Globus pallidus (tissue), 1 donor: ENCODE measurements at places on chromosomes 6 and 20.

DNA sequence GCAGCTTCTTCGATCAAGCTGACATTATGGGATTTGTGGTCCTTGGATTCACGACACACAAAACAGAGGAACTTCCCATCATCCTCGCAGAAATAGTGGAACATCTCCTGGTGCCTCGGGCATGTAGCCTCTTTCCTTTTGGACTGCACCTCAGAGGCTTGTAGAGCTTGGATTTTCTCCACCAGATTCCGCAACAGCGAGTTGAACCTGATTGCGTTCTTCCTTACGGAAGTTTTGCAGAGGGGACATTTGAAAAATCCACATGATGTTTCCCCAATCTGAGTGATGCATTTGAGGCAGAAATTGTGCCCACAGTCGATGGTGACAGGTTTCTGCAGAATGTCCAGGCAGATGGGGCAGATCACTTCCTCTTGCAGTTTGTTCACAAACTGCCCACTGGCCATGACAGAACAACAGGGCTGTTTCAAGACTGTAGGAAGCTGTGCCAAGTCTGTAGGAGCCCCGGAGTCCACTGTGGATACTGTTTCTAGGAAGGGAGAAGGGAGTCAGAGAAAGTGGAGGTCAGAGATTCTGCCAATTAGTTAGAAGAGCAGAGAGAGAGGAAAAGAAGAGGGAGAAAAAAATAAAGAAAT lies 392 bp downstream of the TRIM31 start:
- no peak for DNase-seq

DNA sequence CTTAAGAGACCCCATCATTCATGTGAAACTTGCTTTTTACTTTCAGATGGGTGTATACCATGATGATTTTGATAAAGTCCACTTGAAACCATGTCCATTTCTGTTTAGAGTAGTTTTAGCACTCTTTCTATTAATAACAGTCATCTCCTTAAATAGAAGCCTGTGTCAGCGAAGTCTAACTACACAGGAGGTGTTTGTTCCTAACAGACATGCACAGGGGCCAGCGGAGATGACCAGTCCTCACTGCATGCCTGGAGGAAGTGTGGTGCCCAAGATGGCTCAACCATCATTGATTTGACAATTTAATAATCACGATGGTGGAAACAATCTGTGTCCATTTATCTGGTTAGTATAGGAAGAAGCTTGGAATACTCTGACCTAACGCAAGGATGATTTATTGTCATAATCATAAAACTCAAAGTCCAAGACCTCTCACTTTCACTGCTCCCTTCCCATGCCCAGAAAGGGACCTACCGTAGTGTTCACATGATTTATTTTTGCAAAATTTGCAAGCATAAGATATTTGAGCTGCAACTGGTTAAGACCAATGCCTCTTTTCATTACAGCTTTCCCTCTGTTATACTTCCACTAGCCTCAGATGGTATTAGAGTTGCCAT lies 31.0 kb upstream of the CLIC5 start:
- DNase-seq = no peak

DNA sequence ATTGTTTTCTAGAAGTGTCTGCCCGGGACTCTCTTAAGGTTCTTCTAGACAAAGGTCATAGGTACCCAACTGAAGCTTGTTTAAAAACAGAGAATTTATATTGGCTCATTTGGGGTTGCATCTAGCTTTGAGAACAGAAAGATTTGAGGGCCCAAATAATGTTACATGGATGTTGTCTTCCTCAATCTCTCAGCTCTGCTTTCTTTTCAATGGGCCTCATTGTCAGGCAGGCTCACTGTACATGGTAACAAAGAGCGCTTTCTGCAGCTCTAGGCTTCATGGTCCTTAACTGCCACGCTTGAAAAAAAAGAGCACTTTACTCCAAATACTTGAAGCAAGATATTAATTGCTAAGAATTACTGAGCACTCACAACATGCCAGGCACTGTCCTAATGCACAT lies 22.2 kb downstream of the NHLRC1 start:
- DNase-seq = peak; percentile 91

DNA sequence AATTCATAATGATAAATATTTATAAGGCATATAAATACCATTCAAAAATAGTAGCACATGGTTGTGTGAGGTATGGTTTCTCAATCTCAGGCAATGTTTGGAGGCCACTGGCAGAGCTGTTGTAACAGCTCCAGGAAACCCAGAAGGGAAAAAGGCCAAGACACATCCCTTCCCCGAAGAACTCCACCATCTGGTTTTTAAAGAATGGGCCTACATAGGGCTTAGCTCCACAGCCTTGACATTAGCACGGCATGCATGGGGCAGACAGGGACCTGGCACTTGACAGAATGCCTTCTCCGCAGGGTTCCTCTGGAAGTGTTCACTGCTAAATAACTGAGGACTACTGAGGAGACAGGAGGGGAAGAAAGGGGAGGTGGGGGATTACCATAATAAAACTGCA lies 16.1 kb upstream of the FOXO3 start:
- DNase-seq = no peak

- peak; percentile 31 for DNase-seq
These were observed 194.4 kb upstream of the CST7 start for GRCh38 chr20:24754691-24755090.

DNA sequence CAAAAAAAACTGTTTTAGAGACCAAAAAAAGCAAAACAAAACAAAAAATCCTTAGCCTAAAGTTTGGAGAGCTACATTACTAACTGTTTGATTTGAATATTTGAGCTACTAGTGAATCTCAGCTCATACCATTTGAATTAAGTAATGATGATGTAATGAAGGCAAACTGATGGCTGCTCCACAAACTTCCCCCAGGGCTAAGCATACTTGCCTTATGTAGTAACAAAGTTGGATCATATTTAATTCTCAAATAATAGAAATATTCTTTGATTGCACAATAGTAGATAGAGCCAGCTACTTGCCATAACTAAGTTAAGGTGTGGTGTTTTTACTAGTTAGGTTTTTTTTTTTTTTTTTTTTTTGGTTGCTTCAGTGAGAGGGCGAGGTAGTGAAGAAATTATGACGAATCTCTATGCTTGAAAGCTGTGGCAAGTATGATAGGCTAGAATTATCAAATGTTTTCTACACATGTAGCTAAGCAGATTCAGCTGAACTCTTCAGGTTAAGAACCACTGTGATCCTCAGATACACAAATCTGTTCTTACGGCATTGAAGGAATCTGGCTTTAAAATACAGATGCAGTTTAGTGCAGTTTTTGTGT lies 2.9 kb downstream of the RAB32 start:
- DNase-seq = no peak

- DNase-seq = no peak
These were observed 167.2 kb downstream of the TTLL2 start for GRCh38 chr6:167492100-167492449.

DNA sequence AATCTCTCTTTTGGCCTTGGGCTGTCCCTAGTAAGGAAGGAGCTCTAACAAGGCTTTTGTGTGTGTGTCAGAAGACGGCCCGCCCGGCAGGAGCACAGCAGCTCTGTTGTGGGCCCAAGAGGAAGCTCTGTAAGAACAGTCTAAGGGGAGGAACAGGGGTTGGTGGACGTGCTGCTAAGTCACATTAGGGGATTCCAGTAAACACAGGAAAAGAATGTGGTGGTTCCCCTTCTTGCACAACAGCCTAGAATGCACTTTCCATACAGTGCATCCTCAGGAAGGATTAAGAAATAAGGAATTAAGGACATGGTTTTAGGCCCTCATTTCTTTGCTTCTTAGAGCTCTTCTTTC lies 114.5 kb downstream of the RNF144B start:
- DNase-seq = peak; percentile 37

- DNase-seq = no peak
These were observed 200.3 kb downstream of the EPM2A start for GRCh38 chr6:145534989-145535388.

GRCh38 chr20:3071610-3072529 lies at the start of gene OXT:
OXT (plus strand) TSS chr20:3071620; CDS start chr20:3071656, 36 bp downstream.
- no peak for DNase-seq

GRCh38 chr20:42190084-42190483 lies 571.9 kb upstream of the CHD6 start:
- DNase-seq = no peak

DNA sequence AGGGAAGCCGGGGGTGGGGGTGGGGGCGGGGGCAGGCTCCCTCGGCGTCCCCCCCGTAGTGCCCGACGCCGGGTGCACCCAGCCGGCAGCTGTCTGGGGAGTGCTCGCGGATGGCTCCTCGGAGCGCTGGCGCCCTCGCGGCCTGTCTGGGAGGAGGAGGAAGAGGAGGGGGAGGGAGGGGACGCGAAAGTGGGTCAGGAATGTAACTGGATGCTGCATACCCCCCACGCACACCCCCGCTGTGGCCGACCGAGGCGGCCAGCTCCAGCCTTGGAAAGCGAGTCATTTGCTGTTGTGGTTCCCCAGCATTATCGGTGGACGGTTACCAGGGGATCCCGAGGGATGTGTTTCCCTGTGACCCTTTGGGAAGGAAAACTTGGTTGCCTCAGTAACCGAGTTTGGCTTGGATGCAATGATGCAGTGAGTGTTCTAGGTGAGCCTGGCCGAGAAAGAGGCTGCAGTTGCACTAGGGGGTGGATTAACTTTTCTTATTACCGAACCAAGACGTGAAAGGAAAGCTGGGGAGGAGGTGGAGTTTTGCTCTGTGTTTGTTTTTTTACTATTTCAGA lies 55.2 kb upstream of the RREB1 start:
- peak; percentile 24 for DNase-seq

DNA sequence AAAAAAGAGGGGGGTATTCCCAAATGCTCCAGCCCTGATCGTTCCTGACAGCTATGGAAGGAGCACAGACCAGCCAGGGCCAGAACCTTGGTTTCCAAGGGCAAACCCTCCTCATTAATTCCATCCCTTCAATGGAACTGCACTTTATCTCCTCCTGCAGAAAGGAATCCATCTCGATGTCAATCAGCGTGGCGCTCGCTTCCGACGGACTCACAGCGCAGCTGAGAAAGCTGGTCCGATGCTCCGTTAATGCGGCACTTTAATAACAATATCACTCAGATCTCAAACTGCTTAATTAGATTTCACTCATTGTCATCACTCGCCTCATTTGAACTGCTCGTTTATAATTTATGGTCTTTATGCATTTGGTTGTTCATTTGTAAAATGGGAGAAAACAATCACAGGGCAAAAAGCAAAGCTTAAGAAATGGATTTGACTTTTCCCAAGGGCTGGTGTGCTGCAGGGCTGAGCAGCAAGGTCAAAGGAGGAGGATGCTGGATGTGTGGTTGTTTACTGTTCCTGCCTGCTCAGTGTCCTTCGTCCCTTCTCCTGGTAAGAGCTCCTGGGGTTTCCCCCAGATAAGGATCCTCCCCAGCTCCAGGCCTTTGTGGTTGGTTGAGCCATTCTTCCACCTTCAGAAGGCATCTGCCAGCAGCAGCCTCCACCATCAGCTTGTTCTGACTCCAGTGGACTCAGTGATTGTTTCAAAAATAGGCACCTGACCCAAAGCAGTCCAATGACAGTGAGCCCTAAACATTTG lies 152.7 kb downstream of the ANKRD60 start:
- no peak for DNase-seq

- DNase-seq = no peak
These were observed 37.8 kb downstream of the HFE start for GRCh38 chr6:26124781-26125685.

GRCh38 chr6:103578115-103578514 lies 1281.6 kb downstream of the HACE1 start:
- no peak for DNase-seq

GRCh38 chr6:166573511-166574216 lies 12.8 kb downstream of the RAMACL start:
- DNase-seq = no peak

DNA sequence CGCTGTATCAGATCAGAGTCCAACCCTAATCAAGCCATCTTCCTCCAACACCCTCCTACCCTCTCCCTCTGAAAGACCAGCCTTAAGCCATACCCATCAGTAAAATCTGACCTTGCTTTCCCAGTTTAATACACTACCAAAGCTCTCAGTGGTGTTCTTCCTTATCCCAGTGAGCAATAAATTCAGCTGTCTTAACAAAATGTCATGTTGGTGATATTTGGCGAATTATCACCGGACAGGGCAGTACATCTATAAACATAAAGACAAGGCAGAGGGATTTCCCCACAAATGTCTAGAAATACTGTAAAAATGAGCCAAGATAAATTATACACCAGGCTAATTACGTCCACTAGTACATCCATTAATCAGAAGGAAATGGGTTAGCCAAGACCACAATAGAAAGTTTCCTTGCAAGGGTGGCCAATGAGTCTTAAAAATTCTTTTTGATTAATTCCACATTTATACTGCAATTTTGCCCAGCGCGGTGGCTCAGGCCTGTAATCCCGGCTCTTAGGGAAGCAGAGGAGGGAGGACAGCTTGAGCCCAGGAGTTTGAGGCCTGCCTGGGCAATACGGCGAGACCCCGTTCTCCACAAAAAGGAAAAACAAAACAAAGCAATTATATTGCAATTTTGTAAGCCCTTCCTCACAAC lies 905 bp downstream of the RARS2 start:
- DNase-seq = no peak
